ENCODE measurements at places on chromosomes 3 and 15. TPM values are rescaled to one million over a fixed set of nuclear protein-coding genes. Genes with fewer than 3 reads are reported as not detected.

- H3K27me3 ChIP-seq: no peaks in the 10 kb centered on the region
- DNase-seq: no peak
- H3K4me1 ChIP-seq: peaks cover 8% of the 10 kb centered on the region
- peak overlapping the region; percentile 90 for H3K27ac ChIP-seq
These were observed 52.5 kb upstream of the ROPN1B start for GRCh38 chr3:125916376-125916978.

The EIF4E3 gene
- total RNA-seq: 51.0 TPM

DNA sequence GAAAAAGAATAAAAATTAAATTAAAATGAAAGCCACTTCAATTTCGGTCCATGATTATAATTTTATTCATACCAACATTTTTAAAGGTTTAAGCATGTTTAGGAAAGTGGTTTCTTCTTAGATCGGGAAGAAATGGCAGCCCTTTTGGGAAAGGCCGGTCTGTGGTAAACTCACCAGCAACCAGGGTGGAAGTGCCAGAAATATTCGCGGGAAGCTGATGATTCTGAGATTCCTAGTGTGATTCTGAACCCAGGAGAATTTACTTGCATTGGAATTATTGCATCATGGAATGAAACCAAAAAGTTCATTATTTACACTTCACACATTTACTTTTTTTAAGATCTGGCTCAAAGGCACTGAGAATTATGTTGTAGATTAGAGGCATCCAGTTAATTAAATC, 97.2 kb upstream of the CCNL1 start:
- H3K4me3 ChIP-seq: no peak overlapping the region
- no peak for DNase-seq

DNA sequence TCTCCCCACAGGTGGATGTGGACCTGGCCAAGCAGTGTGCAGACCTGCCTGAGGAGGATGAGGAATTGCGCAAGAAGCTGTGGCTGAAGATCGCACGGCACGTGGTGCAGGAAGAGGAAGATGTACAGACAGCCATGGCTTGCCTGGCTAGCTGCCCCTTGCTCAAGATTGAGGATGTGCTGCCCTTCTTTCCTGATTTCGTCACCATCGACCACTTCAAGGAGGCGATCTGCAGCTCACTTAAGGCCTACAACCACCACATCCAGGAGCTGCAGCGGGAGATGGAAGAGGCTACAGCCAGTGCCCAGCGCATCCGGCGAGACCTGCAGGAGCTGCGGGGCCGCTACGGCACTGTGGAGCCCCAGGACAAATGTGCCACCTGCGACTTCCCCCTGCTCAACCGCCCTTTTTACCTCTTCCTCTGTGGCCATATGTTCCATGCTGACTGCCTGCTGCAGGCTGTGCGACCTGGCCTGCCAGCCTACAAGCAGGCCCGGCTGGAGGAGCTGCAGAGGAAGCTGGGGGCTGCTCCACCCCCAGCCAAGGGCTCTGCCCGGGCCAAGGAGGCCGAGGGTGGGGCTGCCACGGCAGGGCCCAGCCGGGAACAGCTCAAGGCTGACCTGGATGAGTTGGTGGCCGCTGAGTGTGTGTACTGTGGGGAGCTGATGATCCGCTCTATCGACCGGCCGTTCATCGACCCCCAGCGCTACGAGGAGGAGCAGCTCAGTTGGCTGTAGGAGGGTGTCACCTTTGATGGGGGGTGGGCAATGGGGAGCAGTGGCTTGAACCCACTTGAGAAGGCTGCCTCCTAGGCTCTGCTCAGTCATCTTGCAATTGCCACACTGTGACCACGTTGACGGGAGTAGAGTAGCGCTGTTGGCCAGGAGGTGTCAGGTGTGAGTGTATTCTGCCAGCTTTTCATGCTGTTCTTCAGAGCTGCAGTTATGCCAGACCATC, 8.6 kb downstream of the VPS18 start:
- no peak overlapping the region for H3K4me3 ChIP-seq
- H3K27me3 ChIP-seq: no peaks in the 10 kb centered on the region
- H3K27ac ChIP-seq: no peak overlapping the region
